Caco-2 (cell line): ENCODE measurements at places on chromosomes 7 and 10. TPM values are rescaled to one million over a fixed set of nuclear protein-coding genes. Genes with fewer than 3 reads are reported as not detected.

DNA sequence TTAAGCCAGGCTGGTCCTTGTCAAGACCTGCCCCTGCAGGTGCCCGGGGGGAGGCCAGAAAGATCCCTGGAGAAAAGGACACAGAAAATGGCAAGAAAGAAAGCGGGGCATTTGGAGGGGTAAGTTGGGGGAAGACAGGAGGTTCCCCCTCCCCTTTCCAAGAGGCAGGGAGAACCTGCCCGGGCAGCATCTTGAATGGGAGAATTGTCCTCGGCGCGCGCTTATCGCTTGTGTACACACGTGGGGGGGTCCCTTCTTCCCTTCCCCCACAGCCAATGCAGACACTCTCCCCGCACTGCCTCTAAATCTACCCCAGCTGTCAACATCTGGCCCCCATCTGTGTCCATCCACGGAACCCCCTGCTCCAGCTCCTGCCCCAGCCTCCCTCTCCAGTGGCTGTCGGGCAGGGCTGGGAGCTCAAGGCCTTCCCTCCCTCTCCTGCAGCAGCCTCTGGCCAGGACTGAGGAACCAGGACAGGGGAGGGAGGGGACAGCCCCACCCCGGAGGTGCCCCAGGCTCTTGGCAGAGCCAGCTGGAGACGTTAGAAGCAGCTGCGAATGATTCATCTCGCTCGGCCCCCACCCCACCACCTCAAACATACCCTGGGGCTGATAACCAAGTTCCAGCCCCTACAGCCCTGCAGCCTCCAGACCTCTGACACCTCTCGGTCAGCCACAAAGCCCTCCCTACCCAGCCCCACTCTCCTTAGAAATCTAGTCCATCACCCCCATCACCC, 25.3 kb downstream of the EPHB4 start:
- peak; percentile 94 for DNase-seq

Gene CELF2
- 0.26 and 0.27 TPM in 2 replicates for total RNA-seq

DNA sequence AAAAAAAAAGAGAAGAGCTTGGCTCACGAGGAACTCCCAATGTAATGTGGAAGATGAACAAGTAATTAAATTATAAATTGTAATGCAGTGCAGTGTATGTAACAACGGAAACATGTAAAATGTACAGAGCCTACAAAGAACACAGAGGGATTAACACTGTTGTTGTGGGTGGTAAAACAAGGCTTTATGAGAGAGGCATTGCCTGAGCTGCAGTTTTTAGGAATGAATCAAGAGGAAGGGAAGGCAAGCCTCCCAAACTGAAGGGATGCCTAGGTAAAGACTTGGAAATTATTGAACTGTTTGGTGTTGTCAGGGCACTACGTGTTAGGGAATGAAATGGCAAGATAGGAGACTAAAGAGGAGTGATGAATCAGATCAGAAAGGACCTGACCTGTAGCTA, 213.7 kb downstream of the HTR7 start:
- no peak for DNase-seq

Gene HIBADH
- total RNA-seq, result 33.7 and 37.3 TPM in 2 replicates

GRCh38 chr10:73803680-73804286, 7.6 kb downstream of the NDST2 start:
- DNase-seq, result no peak

DNA sequence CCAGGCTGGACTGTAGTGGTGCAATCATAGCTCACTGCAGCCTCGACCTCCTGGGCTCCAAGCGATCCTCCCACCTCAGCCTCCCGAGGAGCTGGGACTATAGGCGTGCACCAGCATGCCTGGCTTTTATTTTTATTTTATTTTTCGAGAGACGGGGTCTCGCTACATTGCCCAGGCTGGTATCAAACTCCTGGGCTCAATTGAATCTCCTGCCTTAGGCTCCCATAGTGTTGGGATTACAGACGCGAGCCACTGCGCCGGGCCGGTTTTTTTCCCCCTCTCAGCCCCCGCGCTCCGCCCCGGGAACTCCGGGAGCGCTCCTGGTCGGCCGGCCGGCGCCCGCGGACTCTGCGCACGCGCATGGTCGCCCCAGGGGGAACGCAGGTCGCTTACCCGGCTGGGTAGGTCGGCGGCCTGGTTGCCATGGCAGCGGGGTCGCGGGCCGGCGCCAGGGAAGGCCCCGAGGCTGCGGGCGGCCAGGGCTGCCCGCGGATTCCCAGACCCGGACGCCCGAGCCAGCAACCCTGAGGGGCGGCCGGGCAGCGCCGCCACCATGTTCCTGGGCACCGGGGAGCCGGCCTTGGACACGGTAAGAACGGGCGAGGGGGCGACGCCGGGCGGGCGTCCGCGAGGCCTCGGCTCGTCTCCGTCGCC, at the start of gene IQCE:
Gene IQCE (plus strand): TSS at position 351 of the 654 bp plus-strand sequence. CDS start 203 bp downstream, at position 554.
- peak; percentile 96 for DNase-seq

Gene NKX1-2
- 2.0 and 2.8 TPM in 2 replicates for total RNA-seq

- no peak for DNase-seq
Measured at GRCh38 chr10:118903691-118904090, 125.8 kb upstream of the NANOS1 start.

DNA sequence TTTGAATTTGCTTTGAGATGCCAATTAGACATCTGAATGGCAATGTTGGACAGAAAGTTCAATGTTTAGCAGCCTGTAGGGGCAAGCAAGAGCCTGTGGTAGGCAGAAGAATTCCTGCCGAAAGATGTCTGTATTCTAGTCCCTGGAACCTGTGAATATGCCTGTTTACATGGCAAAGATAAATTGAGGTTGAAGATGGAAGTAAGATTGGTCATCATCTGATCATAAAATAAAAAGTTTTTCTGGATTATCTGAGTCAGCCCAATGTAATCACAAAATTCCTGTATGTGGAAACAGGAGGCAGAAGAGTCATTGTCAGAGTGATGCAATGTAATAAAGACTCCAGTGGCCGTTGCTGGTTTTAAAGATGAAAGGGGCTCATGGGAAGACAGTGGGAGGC, 430.5 kb downstream of the MDFIC start:
- DNase-seq, result no peak

Gene STOX1
- 8.5 and 9.0 TPM in 2 replicates for total RNA-seq

Gene OR6B1
- total RNA-seq, result not detected in 2 replicates

Gene PANK1
- 22.7 and 24.0 TPM in 2 replicates for total RNA-seq

GRCh38 chr10:28284126-28284525, 18.7 kb downstream of the MPP7 start:
- peak; percentile 79 for DNase-seq

Gene NOS3
- total RNA-seq, result 1.1 TPM in 1 of 2 replicates, not detected in the other

Gene LIPF
- total RNA-seq, result not detected in 2 replicates

Gene ACHE
- total RNA-seq, result 16.5 and 19.0 TPM in 2 replicates

- no peak for DNase-seq
Measured at GRCh38 chr10:119031496-119032059, 2.1 kb downstream of the NANOS1 start.

GRCh38 chr10:96292971-96293920, 11.0 kb upstream of the DNTT start:
- no peak for DNase-seq

- DNase-seq, result no peak
Measured at GRCh38 chr7:91353848-91354247, 89.6 kb downstream of the FZD1 start.

- DNase-seq, result peak; percentile 76
Measured at GRCh38 chr7:100130608-100131453, 4.1 kb downstream of the MBLAC1 start.

DNA sequence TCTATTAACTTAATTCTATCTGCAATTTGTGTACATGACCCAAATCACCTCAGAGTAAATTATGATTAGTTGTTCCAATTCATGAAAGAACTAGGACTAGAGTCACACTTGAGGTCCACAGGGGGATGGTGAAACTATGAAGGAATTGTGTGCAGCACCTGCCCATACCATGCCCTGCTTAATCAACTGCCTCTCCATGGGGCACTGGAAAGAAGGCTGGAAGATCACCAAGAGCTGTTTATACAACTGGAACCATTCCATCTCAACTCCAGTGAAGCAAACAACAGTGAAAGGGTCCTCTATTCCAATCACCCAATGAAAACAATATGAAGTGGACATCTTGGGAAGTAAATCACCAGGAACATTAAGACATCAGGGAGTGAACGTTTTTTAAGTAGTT, 98.7 kb upstream of the SEMA3D start:
- DNase-seq, result no peak

- DNase-seq, result no peak
Measured at GRCh38 chr10:30818010-30818660, 188.6 kb upstream of the LYZL2 start.

DNA sequence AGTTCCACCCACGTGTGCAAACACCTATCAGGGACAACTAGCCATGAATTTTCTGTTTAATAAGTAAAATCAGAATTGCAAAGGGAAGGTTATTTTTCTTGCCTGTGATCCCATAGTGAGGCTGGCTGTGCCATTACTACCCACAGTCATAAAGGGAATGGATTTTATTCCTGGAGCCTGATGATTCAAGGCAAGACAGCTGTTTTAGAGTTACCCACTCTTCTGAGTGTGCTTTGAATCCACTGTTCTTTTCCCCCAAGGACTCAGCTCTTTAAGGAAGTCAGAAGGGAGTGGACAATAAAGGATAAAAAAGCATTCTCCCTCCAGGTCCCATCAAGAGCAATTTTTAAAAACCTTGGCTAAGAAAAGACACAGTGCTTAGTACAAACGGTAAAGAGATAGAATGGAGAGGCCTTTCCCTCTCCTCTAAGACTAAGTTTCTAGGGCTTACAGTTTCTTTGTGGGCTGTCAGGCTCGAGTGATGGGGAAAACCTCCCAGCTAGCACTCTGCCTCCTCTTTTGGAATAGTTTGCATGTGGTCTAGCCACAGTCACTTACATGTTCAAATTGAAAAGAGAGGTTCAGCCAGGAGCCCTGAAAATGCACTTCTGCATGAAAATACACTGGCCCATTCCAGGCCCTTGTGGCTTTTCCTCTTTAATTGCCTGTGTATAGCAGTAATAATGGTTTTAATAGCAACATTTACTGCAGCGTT, 5.1 kb upstream of the LRRC4 start:
- DNase-seq, result no peak

- DNase-seq, result no peak
Measured at GRCh38 chr10:56472978-56473377, 111.9 kb upstream of the ZWINT start.

DNA sequence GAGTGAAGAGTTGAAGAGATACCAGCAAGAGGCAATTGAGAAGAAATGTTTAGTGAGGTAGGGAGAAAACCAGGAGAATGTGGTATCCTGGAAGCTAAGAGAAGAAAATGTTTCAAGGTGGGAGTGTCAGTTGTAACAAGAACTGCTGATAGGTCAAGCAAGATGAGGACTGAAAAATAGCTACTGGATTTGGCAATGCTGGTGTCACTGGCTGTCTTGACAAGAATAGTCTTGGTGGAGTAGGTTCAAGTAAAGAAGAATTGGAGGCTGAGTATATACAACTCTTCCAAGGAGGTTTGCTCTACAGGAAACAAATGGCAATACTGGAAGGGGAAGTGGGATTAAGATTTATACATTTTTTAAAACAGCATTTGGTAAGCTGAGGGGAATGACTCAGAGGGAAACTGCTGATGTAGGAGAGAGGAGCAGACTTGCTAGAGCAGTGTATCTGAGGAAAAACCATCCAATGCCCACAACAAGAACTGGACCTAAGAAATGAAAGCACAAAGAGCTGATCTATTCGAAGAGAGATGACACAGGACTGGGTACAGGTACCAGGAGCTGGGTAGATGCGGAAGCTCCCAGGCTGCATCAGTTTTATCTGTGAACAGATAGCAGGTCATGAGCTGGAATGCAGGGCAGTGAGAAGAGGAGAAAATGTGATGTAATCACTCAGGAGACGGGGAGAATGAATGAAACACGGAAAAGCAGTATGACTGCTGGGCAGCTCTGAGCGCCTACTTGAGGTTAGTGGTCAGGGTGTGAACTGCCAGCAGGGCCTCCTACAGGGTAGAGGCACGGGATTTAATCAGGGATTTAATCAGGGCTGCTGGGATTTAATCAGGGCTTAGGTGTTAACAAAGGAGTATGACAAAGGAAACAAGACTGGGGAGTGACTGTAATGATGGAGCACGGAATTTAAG, 34.5 kb downstream of the FAM25A start:
- no peak for DNase-seq

Gene AKR1C8
- total RNA-seq, result not detected in 2 replicates

DNA sequence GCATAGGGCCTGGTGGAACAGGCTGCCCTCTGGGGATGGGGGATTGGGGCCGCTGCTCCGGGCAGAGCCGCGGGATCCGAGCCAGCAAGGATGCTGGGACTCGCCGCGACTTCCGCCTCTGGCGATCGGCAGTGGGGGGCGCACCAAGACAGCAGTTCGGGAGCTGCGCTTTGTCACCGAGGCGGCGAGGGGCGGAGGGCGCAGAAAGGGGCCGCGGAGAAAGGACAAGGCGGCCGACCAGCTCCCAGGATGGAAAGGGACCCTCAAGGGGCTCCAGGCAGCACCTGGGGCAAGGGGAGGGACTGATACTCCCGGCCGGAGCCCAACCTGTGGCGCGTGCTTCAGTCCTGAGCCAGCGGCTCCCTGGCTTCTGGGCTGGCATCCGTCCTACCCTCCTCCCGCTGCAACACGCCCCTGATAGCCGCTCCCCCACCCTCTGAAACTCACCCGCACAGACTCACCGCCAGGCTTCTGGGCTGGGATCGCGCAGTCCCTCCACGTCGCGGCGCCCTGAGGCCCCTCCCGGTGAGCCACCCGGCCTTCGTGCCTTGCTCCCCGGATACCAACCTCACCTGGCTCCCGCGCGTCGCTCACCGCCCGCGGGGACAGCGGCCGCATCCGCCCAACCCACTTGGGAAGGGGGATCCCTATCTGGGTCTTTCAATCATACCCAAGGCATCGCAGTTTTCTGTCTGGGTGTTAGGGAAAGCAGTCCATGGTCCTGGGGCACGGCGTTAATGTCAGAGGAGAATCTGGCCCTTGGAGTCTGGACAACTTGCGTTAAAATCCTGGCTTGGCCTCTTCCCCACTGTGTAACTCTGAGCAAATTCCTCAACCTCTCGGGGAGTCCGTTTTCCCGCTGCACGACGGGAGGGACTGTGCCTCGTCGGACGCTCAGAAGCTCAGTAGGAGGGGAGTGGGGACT, 7.0 kb upstream of the EVX1 start:
- DNase-seq, result peak; percentile 81

Gene GSTO2
- total RNA-seq, result 1.1 and 1.4 TPM in 2 replicates

- DNase-seq, result no peak
Measured at GRCh38 chr10:6803427-6803783, 223.3 kb upstream of the PRKCQ start.

- DNase-seq, result no peak
Measured at GRCh38 chr10:79054203-79055099, 14.3 kb upstream of the ZMIZ1 start.

GRCh38 chr7:153407291-153408046, 644.7 kb upstream of the DPP6 start:
- DNase-seq, result no peak

Gene SRRM3
- total RNA-seq, result 0.86 and 1.7 TPM in 2 replicates

- DNase-seq, result no peak
Measured at GRCh38 chr7:30348083-30348560, 63.7 kb downstream of the ZNRF2 start.

- DNase-seq, result no peak
Measured at GRCh38 chr10:123434435-123435039, 231.6 kb upstream of the GPR26 start.

- DNase-seq, result no peak
Measured at GRCh38 chr10:98047009-98047741, 16.8 kb upstream of the CRTAC1 start.

Gene SPDYE5
- total RNA-seq, result not detected in 2 replicates

DNA sequence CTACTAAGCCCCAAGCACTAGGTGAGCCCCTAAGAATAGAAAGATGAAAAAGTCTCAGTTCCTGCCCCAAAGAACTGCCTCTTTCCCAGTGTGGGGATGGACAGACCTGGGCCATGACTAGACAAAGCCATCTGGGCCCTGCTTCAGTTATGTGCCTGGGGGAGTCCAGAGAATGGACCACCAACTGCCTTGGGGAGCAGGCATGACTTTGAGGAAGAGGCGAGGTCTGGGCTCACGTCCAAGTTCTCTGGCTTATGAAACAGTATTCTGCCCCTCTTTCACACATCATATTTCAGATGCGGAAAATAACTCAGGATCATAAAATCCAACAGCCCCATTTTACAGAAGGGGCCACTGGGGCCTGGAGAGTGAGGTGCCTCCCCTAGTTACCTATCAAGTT, 80.3 kb downstream of the PLXNA4 start:
- DNase-seq, result no peak
